SK-MEL-5 (cell line): ENCODE measurements at places on chromosomes 3 and 15.

DNA sequence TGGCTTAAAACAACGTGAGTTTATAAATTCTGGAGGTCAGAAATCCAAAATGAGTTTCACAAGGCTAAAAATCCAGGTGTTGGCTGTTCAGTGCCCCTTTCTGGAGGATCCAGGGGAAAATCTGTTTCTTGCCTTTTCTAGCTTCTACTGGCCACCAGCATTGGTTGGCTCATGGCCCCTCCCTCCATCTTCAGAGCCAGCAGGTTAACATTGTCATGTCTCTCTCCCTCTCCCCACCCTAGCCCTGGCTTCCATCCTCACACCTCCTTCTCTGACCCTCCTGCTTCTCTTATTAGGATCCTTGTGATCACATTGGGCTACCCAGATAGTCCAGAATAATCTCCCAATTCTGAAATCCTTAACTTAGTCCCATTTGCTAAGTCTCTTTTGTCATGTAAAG, 32.9 kb upstream of the MGLL start:
- DNase-seq: no peak

GRCh38 chr3:60826511-60826910, 424.7 kb downstream of the FHIT start:
- DNase-seq: no peak

DNA sequence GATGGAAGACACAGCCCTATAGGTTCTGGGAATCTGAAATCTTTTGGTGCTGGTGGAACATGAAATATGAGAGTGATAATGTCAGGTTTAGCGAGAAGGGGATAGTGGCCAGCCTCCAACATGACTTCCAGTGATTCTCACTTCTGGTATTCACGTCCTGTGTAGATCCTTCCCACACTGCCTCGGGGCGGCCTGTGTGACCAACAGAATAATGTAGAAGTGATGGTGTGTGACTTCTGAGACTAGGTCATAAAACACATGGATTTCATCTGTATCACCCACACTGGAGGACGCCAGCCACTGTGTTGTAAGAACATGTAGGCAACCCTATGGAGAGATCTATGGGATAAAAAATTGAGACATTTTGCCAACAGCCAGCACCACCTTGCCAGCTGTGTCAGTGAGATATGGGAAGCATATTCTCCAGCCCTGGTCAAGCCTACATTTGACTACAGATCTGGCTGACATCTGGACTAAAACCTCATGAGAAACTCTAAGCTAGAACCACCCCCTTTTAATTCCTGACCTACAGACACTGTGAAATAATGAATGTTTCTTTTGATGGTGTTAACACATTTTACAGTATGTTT, 25.5 kb upstream of the NUDT16 start:
- DNase-seq: no peak

GRCh38 chr3:10392906-10393461, 72.1 kb upstream of the SEC13 start:
- no peak for DNase-seq

GRCh38 chr3:27669591-27669990, 52.5 kb downstream of the EOMES start:
- DNase-seq: no peak
